ENCODE measurements at places on chromosomes 4 and X.

- no peak for DNase-seq
These were observed 7.4 kb upstream of the NFKB1 start for GRCh38 chr4:102493794-102494193.

DNA sequence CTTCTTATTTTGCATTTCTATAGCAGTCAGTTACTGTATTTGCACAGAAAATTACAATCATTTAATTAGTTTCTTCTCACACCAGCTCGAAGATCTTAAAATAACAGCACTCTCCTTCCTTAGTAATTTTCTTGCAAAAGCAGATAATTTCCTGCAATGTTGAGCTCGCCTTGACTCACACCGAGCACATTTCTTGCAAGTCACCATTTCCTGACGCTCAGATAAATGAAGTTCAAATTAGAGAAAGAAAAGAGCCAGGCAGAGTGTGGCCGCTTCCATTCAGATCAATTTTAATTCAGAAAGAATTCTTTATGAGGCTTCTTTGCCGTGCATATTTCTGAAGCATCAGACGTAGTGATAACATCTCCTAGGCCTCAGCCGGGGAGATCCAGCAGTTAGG, 10.1 kb downstream of the SORCS2 start:
- peak; percentile 35 for DNase-seq

DNA sequence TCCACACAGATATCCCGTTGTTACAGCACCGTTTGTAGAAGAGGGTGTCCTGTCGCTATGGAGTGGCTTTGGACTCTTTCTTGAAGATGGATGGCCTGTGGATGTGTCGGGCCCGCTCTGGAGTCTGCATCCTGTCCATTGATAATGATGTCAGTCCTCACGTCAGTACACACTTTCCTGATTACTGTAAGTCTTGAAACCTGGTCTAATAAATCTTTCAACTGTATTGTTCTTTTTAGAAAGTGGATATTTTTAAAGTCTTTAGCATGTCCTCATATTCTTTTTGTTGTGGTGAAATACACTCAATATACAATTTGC, 14.9 kb downstream of the MSANTD1 start:
- no peak for DNase-seq

DNA sequence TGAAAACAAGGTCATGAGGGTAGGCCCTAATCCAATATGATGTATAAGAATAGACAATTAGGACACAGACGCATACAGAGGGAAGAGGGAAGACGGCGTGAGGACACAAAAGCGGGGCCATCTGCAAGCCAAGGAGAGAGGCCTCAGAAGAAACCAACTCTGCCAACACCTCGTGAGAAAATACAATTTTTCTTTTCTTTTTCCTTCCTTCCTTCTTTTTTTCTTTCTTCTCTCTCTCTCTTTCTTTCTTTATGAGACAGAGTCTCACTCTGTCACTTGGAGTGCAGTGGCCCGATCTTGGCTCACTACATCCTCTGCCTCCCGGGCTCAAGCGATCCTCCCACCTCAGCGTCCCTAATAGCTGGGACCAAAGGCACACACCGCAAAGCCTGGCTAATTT, 1.5 kb upstream of the PKD2 start:
- no peak for DNase-seq

GRCh38 chrX:150227873-150228410, 135.2 kb upstream of the MAMLD1 start:
- DNase-seq = no peak

All from nucleus accumbens (tissue), 56 donors.